ENCODE measurements at places on chromosomes 3 and 15.

GRCh38 chr3:177212278-177212610, 15.0 kb upstream of the TBL1XR1 start:
- no peak for DNase-seq

GRCh38 chr3:42032693-42033349, 58.3 kb upstream of the TRAK1 start:
- peak; percentile 65 for DNase-seq

DNA sequence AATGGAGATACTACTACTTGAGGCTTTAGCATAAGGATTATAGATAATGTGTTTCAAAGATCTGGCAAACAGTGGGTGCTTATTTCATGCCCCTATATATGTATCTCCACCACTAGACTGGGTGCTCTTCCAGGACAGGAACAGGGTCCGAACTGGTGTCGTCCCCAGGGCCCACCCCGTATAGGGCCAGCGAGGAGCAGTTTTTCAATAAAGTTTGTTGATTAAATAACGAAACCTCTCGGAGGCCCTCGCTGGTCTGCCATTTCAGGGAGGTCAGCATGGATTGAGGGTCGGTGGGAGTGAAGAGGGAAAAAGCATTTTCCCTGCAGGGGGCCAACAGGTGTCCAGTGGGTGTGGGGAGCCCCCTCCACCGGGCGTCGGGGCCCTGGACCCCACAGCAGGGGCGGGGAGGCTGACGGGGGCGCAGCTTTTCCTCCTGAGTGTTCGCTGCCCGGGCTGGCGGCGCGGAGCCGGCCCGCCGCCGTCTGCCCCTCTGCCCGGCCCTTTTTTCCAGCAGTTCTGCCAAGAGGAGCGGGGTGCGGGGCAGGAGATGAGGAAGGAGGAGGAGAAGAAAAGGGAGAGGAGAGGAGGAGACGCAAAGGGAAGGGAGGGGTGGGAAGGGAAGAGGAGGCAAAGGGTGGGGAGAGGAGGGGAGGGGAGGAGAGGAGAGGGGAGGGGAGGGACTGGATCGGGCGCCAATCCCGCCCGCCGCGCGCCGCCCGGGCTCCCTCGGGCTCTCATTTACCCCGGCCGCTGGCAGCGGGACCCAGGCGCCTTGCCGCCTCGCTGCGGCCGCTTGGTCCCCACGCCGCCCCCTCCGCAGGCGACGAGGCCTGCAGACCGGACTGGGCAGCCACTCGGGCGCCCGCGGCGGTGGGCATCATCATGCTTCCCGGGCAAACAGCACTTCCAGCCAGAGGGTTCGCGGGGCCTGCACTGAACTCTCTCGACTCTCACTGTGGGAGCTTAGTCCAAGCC, 66.3 kb downstream of the ISG20 start:
- no peak for DNase-seq

GRCh38 chr3:196506687-196507086, 3.1 kb upstream of the RNF168 start:
- DNase-seq = no peak

- no peak for DNase-seq
Measured at GRCh38 chr3:156818273-156818651, 7.9 kb upstream of the LEKR1 start.

- no peak for DNase-seq
Measured at GRCh38 chr3:70094197-70094596, 94.7 kb downstream of the SAMMSON start.

All from NCI-H2029 (cell line).